ENCODE measurements at places on chromosomes 11 and 22.

GRCh38 chr22:42431401-42432019 is 693 bp downstream of the NFAM1 start:
- no peak for DNase-seq

DNA sequence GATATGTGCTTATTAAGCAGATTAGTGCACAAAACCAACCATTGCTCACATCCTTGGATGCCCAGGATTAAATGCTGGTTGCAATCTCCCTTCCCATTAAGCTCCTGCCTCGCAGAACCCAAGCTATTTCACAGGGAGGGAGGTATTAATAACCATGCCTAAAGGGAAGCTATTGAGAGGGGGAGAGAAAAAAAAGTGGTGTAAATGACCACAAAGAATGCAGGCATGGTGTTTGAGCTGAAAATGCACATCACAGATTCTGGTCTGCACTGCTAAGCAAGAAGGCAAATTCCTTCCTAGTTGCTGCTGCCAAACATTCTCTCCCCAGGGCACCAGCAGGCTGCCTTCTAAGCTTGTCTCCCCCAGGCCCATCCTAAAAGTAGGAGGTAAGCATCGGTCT is 92.0 kb upstream of the ISX start:
- DNase-seq: no peak

DNA sequence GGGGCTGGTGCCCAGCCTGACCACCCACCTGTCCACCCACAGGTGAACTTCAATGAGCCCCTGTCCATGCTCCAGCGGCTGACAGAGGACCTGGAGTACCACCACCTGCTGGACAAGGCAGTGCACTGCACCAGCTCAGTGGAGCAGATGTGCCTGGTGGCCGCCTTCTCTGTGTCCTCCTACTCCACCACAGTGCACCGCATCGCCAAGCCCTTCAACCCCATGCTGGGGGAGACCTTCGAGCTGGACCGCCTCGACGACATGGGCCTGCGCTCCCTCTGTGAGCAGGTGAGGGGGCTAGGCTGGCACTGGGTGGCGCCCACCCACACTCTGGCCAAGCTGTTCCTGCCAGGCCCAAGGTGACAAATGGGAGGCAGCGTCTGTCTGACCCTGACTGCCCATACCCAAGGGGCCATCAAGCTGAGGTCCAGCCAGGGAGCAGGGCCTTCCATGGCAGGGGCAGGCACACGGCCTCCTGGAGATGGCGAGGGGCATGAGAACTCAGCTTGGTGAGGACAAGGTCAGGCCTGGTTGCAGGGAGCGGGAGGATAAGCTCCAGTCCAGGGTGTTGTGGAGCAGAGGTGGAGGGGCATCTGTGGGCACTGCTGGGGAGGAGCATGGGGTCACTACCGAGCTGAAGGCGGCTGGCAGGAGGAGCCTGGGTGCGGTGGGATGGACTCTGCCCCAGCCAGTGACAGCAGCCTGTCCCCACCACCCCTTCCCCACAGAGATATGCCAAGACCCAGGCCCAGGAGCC is 77.7 kb downstream of the MORC2 start:
- DNase-seq: no peak

- DNase-seq: no peak
Measured at GRCh38 chr11:17721242-17721999, 2.0 kb downstream of the MYOD1 start.

DNA sequence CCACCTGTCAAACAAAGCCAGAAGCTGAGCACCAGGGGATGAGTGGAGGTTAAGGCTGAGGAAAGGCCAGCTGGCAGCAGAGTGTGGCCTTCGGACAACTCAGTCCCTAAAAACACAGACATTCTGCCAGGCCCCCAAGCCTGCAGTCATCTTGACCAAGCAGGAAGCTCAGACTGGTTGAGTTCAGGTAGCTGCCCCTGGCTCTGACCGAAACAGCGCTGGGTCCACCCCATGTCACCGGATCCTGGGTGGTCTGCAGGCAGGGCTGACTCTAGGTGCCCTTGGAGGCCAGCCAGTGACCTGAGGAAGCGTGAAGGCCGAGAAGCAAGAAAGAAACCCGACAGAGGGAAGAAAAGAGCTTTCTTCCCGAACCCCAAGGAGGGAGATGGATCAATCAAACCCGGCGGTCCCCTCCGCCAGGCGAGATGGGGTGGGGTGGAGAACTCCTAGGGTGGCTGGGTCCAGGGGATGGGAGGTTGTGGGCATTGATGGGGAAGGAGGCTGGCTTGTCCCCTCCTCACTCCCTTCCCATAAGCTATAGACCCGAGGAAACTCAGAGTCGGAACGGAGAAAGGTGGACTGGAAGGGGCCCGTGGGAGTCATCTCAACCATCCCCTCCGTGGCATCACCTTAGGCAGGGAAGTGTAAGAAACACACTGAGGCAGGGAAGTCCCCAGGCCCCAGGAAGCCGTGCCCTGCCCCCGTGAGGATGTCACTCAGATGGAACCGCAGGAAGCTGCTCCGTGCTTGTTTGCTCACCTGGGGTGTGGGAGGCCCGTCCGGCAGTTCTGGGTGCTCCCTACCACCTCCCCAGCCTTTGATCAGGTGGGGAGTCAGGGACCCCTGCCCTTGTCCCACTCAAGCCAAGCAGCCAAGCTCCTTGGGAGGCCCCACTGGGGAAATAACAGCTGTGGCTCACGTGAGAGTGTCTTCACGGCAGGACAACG is 11.7 kb downstream of the CXCR5 start:
- no peak for DNase-seq

DNA sequence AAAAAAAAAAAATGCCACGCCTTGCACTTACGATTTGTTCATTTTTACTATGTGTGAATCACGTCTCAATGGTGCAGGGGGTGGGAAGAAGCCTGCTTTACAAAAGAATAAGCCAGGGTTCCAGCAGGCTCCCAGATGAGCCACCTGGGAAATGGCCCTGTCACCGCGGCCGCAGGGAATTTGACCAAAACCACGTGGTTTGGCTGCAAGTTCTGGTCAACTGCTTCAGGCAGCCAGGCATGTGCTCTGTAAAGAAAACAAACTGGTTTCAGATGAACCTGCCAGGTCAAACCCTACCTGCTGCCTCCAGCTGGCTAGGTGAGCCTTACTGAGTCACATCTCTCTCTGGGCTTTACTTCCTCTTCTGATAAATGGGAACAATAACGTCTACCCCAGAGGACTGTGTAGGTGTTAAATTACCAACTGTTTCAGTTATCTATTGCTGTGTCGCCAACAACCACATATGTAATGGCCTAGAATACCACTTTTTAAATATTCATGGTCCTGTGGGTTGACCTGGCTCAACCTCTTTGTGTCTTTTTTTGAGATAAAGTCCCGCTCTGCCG is 30.5 kb upstream of the GCAT start:
- no peak for DNase-seq

DNA sequence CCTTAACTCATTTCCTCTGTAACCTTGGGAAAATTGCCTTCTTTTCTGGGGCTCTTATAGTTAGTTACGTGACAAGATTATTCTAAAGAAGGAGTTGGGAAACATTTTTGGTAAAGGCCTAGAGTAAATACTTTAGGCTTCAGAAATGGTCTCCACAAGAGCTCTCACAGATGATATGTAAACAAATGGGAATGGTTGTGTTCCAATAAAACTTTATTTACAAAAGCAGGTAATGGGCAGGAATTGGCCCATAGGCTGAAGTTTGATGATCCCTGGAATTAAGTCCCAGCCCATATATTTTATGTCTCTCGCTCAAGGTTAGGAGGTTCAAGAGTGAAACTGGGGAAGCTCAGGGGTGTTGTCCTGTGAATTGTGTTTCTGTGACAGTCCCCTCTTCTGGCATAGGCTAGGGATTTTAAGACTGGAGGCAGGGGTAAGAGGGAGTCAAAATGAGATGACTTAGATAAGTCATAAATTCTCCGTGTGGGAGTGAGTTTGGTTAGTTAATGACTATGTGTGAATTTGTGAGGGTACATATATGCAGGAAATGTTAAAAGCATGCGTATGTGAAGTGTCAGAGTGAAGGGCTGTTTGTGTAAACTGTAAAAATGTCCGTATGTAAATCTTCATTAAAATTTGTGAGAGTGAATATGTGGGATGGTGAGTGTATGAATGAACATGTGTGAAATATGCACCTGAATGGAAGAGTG is 7.4 kb upstream of the OR52B4 start:
- no peak for DNase-seq

- DNase-seq: no peak
Measured at GRCh38 chr22:43479301-43479950, 67.6 kb downstream of the MPPED1 start.

DNA sequence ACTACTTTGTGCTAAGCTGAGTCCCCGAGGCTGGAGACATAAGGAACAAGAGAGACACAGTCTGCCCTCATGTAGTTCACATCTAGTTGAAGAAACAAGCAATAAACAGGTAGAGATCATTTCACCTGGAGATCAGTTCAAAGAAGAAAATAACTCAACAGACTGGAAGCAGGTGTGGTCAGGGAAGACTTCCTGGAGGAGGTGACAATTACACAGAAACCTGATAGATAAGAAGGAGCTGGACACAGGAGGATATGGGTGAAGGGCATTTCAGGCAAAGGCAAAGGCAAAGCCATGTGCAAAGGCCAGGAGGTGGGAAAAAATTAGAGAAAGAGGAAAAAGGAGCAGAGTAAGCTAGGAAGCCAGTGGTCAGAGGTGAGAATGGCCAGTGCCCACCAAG is 115.6 kb downstream of the MN1 start:
- no peak for DNase-seq

DNA sequence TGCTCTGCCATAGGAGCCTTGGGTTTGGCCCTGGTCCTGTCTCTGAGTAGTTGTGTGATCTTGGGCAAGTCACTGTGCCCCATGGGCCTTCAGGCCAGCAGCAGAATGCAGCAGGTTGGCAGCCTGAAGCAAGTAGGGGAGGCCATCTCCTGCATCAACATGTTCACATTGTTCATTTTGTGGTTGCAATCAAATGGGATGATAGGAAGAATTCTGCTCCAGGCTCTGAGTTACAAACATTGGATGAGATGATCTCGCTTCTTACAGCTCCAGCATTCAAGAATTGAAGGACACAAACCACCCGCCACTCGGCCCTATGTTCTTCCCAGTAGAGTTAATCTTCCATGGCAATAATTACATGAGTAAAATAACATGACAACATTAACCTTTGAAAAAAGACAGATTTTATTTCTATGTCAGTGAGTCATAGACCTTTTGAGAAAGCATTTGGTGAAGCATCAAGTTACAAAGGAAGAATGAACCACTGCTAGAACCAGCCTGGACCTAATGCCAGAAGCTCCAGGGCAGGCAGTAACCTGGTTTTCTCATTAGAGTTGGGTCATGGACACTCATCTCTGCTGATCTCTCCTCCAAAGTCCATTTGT is 308.3 kb upstream of the NCAM1 start:
- DNase-seq: no peak

DNA sequence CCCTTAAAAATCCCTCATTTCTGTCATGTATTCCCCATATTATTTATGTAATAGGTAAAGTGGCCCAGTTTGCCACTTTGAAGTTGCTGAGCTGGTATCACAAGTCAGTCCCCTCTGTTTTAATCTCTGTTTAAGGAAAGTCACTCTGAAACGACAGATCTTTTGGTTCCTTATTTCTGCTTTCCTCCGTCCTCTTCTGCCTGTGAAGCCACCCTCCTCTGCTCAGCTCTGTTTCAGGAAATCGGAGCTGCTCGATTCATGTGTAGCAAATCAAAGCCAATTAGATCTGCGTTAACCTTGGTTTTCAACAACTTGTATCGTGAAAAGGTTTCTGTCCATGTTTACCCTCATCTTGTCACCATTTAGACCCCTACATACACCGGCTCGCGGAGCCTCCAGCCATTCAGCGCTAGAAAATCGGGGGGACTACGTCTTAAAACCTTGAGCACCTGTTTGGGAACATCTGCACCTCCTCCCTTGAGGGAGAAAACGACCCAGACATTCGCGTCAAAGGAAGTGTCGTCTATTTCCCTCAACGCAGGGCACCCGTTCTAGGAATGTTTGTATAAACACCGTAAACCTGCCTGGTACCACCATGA is 576 bp upstream of the SC5D start:
- DNase-seq: no peak

DNA sequence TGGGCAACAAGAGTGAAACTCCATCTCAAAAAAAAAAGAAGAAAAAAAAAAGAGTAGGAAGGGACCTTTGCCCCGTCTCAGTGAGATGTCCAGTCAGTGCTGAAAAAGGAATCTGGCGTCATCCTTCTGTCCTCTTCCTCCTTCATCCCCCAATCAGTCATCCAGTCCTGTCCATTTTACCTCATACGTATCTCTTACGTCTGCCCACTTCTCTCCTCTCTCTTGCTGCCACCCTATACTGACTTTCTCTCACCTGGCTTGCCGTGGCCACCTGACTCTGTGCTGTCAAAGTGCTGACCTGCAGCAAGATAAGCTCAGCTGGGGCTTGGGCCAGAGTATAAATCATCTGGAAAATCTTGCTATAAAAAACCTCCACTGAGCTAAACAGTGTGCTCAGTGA is 13.6 kb downstream of the SEPTIN3 start:
- DNase-seq: no peak

DNA sequence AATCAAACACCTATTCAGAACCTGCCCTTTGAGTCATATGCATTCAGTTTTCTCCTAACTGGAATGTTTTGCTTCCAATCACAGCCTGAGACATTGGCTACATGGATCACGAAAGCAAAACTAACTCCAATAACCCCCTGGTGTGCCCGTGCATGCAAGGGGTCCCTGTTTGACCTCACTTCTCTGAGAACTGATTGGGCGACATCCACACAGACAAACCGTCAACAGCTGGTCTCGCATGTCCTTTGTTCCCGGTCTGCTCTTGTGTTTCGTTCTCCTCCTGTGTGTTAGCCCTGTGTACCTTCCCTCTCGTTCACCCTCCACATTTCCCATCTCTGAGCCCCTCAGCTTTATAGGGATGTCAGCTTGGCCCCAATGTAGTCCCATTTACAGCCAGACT is 67.2 kb upstream of the TTC12 start:
- no peak for DNase-seq

DNA sequence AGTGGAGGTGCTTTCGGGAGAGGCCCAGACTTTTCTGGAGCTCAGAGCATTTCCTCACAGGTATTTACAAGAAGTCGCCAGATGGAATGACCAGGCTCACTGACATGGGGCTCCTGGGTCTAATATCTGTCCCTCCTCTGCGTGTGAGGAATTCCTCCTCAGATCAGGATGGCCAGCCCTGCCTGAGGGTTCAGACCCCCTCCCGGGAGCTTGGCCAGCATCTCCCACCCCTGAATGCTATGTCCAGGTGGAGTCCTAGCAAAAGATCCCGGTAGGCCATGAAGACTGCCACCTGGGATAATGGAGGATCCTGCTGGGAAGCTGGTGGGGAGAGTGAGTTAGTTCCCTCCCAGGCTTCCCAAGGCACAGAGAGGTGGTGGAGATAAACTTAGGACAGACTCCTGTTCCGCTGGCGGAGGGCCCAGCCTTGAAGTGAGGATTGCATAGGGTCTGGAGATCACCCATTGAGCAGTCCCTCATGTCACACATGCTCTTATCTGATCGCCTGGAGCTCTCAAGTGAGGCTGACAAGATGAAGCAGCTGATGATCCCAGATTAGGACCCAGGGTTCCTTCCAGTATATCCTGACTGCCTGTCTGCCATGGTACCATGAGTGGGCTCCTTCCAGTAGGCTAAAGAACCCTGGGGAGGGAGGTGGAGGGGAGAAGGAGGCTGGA is 5.7 kb downstream of the OAF start:
- DNase-seq: no peak

- no peak for DNase-seq
Measured at GRCh38 chr11:27735281-27735680, 35.0 kb upstream of the BDNF start.

GRCh38 chr22:19970479-19971275 is 29.1 kb upstream of the TXNRD2 start:
- DNase-seq: no peak

GRCh38 chr11:35281169-35281688 is 138.1 kb downstream of the SLC1A2 start:
- no peak for DNase-seq

All from SIG-M5 (cell line).